ENCODE measurements at places on chromosomes 5 and 9. TPM values are rescaled to one million over a fixed set of nuclear protein-coding genes. Genes with fewer than 3 reads are reported as not detected.

DNA sequence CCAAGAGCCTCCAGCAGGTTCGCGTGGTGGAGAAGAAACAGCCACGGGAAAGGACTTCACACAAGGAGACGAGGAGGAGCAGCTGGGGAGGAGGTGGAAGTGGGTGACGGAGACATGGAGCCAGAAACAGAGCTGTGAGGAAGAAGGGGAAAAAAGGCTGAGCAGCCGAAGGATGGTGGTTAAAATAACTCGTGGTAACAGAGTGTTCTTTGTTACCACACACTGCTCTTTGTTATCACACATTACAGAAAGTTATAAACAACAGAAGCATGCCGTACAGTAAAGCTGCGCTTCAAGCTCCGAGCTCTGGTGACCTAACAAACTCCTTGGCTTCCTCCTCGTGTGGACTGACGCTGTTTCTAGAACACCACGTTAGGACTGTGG, 215.4 kb downstream of the GLIS3 start:
- DNase-seq: no peak

DNA sequence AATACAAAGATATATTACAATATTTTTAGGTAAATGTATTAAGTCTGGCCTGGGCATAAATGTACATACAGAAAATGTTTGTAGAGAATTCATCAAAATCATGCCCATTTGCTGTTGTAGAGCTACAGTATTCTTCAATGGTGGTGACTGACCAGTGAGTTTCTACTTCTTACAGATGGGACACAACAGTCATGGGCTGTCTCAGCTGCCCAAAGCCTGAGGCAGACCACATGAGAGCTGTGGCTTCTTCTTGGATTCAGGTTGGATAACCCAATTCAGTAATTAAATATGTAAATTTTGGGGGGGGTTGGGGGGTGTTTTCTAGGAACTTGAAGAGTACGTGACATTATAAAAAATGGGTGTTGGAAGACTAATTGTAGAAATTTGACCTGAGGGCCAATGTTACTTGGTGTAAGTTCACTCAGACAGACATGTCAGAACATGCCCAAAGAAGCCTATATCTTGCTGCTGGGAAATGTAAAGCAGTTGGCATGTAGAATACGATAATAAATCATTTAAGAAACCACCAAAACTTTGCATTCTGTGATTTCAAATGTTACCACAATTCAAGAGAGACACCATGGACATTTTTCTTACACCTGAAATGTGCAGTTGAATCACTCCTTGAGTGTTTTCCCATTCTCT, 17.9 kb downstream of the STARD4 start:
- no peak for DNase-seq

The PTGS1 gene
- 2.1 TPM for total RNA-seq

GRCh38 chr5:135162661-135163265, 128.7 kb upstream of the PITX1 start:
- no peak for DNase-seq

The ROR2 gene
- total RNA-seq: 42.9 TPM

DNA sequence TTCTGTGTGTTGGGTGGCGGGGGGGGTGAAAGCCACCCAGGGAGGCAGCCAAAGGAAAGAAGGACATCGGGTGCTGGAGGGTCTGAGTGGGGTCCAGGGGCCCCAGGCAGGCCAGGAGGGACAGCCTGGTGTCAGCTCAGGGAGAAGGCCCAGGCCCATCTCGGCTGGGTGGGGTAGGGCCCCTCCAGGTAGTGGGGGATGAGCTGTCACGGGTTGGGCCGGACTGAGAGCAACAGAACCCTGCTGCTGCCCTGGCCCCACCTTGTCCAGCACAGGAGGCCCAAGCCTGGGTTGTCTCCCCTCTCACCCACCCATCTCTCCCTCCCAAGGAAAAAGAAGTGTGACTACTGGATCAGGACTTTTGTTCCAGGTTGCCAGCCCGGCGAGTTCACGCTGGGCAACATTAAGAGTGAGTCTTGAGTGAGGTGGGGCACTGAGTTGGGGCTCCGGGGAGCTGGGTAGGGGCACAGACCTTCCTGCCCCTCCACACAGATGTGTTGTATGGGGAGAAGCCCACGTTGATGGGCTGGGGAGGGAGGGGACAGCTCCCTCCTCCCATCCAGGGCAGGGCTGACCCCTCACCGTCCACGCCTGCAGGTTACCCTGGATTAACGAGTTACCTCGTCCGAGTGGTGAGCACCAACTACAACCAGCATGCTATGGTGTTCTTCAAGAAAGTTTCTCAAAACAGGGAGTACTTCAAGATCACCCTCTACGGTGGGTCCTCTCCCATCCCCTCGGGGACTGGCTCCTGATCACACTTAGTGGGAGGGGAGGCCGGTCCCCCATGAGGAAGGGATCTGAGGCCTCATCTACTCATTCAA, 2.3 kb downstream of the LCN2 start:
- DNase-seq: no peak

The GPR151 gene
- total RNA-seq: not detected

GRCh38 chr5:142998316-142999020, 228.3 kb downstream of the ARHGAP26 start:
- DNase-seq: no peak

DNA sequence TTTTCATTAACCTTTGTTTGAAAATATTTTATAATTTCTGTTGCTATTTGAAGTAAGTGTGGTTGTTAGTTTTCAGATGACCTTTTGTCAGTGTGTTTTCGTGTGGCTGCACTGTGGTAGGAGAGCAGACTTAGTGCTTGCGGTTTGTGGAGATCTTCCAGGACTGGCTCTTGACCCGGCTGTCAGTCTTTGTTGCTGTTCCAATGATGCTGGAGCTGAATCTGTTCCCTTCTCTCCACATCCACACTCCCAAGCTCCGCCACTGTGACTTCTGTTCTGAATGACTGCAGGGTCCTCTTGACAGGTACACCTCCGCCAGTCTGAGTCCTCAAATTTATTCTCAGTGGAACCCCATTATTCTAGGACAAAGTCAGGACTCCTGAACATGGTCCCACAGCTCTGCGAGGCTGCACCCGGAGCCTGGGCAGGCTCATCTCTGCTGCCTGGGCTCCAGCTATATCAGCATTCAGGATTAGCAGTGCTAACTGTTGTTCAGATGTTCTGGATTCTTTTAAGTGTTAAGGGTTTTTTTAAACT, 126.0 kb downstream of the WNK2 start:
- no peak for DNase-seq

DNA sequence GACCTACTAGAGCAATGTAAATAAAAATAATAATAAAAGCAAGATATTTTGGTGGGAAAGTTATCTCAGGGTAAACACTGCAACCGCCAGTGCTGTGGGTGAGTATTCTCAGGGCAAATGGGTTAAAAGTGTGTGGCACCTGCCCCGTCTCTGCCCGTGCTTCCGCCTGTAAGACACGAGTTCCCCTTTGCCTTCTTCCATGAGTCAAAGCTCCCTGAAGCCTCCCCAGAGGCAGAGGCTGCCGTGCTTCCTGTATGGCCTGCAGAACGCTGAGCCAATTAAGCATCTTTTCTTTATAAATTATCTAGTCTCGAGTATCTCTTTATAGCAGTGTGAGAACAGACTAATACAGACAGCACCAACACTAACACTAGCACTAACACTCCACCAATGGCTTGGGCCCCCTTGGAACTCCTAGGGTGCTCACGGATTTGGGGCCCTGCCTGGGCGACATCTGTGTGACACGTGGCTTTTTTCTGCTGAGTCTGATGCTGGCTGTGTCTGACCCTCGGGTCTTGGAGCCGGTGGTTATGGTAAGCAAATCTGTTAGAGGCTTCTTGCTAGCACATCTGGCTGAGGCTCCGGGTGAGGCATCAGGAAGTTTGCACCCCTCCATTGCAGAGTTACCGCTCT, 10.6 kb downstream of the PLEKHG4B start:
- no peak for DNase-seq

The CERCAM gene
- total RNA-seq: 70.7 TPM

GRCh38 chr5:156361436-156362109, 34.6 kb downstream of the SGCD start:
- DNase-seq: no peak

DNA sequence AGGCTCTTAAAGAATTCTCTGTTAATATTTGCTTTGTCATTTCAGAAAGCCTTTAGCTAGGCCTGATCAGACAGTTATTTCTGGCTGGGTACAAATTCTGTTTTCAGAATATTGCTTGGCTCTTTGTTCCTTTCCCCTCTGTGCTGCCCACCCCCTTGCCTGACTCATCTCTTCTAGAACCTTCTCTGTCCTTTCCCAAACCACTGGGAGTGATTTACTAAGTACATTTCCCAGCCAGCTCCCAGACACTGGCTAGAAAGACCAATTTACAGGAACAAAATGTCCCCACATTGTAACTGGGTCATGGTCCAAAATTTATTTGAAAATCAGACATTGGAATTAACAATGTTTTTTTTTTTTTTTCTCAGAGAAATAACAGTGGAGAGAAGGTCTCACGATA, 133.1 kb upstream of the MAP1B start:
- peak; percentile 28 for DNase-seq

The GGTA1 gene
- 8.8 TPM for total RNA-seq

The MYO10 gene
- 3.2 TPM for total RNA-seq

GRCh38 chr5:3597167-3598007, 1.8 kb downstream of the IRX1 start:
- no peak for DNase-seq

DNA sequence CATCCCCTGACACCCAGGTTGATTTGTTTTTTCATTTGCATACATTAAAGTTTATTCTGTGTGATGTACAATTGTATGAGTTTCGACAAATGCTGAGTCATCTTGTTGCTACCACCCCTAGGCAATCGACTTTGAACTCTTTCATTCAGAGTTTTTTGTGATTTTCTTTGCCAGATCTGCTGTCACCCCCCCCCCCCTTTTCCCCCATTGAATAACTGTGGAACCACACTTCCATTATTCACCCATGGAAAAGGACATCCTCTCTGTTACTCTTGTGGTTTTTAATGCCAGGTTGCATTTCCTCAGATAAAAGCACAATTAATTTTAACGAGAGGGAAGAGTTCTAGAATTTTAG, 13.7 kb upstream of the FAM120AOS start:
- no peak for DNase-seq

DNA sequence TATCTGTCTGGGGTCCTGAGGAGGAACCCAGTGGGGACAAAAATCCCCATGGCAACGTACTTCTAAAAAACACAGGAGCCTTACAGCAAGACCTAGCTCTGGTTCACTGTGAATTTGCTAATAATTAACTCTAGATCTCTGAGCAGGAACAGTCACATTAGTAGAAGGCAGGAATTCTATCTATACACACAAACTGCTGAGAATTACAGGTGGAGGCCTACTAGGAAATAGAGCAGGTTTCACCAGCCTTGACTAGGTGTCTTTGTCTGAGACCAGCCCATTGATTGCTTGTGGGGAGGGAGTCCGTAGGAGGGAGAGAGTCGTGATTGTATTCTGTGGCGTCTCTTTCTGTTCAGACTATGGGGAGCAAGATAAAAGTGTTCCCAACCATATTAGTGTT, 44.8 kb downstream of the PRLR start:
- DNase-seq: no peak

- no peak for DNase-seq
Observed at GRCh38 chr5:59146729-59147128, 563.9 kb downstream of the RAB3C start.

- DNase-seq: no peak
Observed at GRCh38 chr5:82018462-82018861, 46.6 kb downstream of the ATG10 start.

The KIF20A gene
- not detected for total RNA-seq

DNA sequence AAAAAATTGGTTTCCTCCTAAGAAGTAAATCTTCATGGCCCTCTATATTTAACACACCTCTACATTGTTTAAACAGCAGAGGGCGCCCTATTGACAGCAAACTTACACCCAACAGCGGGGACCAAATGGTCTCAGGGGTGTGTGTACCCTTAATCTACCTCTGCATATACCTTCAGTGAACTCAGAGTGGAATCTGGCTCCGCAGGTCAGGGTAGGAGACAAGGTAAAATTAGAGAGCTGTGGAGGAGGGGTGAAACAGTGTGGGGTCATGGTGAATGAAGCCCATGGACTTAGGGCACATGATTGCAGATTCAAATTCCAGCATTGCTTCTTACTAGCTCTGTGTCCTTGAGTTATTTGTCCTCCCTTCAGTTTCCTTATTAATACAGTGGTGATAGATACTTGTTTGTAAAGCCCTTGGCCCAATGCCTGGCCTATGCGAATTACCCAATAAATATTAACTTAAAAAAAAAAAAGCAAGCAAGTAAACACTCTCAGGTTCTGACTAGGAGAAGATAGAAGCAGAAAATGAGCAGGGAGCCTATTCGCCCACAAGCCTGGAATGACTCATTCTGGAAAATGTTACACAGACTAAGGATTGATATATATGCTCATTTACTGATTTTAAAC, 122.9 kb downstream of the CAVIN4 start:
- DNase-seq: no peak

The IL31RA gene
- total RNA-seq: not detected

The BRD9 gene
- 38.1 TPM for total RNA-seq

DNA sequence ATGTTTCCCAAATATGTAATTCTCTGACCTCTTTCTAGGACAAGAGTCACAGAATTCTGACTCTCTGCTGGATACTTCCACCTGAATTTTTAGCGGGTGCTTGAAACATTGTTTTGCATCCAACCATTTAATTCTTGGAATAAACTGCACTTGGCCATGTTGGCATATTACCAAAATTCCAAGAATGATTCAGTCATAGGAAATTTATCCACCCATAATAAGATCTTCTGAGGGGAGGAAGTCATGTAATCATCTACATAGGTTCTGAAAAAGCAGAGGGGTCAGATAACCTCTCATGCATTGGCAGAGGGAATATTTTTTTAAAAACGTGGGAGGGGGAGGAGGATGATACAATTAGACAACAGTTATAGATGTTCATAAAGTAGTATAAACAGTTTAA, 156.9 kb downstream of the PAM start:
- no peak for DNase-seq

- DNase-seq: peak; percentile 87
Observed at GRCh38 chr9:134365791-134366222, 39.6 kb downstream of the RXRA start.

DNA sequence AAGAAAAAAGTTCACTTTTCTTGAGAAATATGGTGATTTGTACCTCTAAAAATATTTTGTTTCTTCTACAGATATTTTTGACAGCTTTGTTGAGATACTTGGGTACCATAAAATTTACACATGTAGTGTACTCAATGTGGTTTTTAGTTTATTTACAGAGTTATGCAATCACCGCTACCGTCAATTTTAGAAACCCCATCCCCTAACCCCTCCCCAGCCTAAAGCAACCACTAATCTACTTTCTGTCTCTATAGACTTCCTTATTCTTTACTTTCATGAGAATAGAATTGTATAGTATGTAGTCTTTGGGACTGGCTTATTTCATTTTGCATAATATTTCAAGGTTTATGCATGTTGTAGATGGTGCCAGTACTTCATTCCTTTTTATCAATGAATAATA, 45.0 kb upstream of the TDRD7 start:
- no peak for DNase-seq

The TXNDC8 gene
- not detected for total RNA-seq

GRCh38 chr9:122232796-122233306, 4.1 kb upstream of the LHX6 start:
- DNase-seq: no peak

GRCh38 chr9:7861086-7861485, 61.5 kb upstream of the DMAC1 start:
- DNase-seq: no peak

Data from uterus (tissue), 4 donors.